G401 (cell line): ENCODE measurements at places on chromosomes 6 and 20.

- DNase-seq: no peak
Observed at GRCh38 chr6:154487367-154488247, 22.9 kb downstream of the CNKSR3 start.

- DNase-seq: no peak
Observed at GRCh38 chr20:23654000-23654399, 16.2 kb upstream of the CST3 start.

- no peak for DNase-seq
Observed at GRCh38 chr6:145135702-145136101, 599.6 kb downstream of the EPM2A start.

GRCh38 chr20:2465100-2465499, 5.5 kb downstream of the SNRPB start:
- DNase-seq: no peak

DNA sequence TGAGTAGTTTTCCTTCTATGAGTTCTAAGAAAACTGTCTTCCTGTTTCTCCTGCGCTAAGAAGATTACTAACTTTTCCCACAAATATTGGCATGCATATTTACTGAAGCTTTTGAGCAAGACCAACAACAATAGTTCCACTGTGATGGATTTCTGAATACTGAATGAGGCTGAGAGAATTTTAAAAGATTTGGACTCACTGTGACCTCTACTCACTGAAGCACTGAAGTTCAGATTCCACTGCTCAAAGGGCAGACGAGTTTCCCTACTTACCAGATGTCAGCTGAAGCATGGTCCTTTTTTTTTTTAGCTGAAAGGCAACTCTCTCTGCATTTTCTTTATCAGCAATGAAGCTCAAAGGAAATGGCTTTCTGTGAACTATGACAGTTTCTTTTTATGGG, 718.5 kb downstream of the RFPL4B start:
- DNase-seq: peak; percentile 8

GRCh38 chr20:41299899-41300298, 17.6 kb downstream of the ZHX3 start:
- DNase-seq: no peak

DNA sequence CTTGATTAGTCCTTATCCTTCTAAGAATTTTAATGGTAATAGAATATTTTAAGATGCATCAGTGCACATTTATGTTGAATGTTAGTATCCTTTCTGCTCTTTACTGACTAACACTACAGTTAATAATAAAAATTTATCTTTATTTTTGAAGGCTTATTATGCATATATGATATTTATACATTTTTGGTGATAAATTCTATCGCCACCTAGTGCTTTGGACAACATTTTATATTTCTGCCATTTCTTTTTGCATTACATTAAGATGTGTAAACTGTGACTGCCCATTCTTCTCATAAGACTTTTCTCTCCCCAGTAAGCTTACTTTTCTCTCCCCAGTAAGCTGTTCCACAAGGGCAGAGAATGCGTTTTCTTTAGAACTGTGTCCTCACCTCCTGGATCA, 252.3 kb downstream of the GRIK2 start:
- DNase-seq: no peak

- no peak for DNase-seq
Observed at GRCh38 chr6:149860834-149861602, 3.1 kb downstream of the LRP11 start.

DNA sequence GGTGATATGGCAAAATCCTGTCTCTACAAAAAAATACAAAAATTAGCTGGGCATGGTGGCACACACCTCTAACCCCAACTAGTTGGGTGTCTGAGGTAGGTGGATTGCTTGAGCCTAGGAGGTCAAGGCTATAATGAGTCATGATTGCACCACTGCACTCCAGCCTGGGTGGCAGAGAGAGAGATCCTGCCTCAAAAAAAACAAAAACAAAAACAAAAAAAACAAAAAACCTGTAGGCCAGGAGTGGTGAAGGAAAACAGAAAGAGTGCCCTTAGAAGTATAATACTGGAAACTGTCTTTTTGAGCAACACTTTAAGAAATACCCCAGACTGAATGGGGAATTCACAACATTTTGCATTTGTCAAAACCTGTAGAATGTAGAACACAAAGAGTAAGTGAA, 85.3 kb downstream of the JARID2 start:
- DNase-seq: no peak

DNA sequence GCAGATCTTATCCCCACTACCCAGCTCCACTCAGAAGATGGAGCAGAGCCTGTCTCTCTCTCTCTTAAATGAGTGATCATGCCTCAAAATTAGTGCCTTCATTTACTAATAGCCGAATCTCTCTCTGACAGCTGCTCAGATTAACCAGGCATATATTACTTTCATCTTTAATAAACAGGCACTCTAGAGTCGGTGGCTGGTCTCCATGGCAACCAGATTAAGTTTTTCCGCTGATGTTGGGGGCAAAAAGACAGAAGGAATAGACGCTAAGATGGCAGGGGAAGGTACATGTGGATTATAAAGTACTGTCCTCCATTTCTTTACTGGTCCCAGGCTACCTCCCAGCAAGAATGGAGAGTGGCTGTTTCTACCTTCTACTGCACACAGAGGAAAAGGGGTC, 121.6 kb downstream of the QRSL1 start:
- no peak for DNase-seq

GRCh38 chr6:169829786-169830185, 78.4 kb downstream of the ERMARD start:
- DNase-seq: no peak

DNA sequence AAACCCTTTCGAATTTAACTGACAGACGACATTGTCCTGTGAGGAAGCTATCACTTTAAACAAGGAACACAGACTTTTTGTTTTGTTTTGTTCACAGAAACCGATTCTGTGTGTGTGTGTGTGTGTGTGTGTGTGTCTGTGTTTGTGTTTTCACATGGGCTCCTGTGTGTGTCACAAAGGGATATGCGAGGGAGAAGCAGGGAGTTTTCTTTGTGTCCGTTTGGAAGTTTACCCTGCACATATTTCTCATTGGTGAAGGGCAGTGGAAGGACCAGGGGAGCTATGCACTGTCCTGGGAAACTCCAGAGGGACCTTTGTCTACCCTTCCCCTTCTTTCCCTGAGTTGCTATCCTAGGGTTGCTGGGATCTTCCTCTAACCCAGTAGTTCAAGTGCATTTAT, 17.7 kb downstream of the POM121L2 start:
- DNase-seq: peak; percentile 26

GRCh38 chr6:13846841-13847240, 32.5 kb upstream of the MCUR1 start:
- no peak for DNase-seq

DNA sequence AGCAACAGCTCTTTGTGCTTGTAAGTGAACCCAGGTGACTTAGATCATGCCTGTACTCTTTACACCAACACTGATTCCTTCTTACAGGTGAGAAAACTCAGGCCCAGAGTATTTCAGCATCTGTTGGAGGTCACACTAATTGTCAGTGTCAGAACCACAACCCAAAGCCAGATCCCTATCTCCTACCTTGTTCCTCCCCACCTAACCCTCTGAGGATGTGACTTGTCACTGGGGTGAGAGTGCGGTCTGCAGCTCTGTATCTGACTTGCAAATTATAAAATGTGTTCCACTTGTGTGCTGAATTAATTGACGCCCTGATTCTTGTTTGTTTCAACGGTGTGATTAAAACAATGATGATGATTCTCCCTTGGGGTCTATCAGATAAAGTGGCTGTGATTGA, 232.5 kb upstream of the KCNG1 start:
- DNase-seq: no peak

GRCh38 chr20:62584671-62585460, 57.4 kb upstream of the SLCO4A1 start:
- DNase-seq: no peak

DNA sequence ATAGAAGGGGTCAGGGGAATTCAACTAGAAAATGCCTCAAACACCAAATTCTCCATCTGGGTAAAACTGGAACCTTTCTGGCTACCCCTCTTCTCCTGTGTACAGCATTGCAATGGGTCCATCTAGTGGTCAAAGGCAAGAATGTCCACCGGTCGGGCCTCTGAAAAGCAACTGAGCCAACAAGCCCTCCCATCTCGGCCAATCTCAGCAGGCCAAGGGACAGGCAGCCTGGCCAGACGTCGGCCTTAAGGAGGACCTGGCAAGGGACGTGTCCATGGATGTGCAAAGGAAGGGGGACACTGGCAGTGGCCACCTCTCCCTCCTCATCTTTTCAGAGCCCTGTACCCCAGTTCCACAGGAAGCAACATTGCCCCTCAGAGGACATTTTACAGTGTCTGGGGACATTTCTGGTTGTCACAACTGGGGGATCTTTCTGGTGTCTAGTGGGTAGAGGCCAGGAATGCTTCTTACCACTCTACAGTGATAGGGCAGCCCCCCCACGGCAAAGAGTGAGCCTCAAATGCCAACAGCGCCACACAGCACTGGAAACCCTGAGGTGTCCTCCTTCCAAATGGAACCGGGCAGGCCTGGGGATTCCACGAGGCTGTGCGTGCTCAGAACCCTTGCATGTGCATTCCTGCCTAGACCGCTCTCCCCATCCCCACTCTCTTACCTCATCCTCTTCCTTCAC, 99.8 kb upstream of the FOXA2 start:
- peak; percentile 82 for DNase-seq

GRCh38 chr6:9131616-9132015, 696.3 kb upstream of the SLC35B3 start:
- DNase-seq: no peak

DNA sequence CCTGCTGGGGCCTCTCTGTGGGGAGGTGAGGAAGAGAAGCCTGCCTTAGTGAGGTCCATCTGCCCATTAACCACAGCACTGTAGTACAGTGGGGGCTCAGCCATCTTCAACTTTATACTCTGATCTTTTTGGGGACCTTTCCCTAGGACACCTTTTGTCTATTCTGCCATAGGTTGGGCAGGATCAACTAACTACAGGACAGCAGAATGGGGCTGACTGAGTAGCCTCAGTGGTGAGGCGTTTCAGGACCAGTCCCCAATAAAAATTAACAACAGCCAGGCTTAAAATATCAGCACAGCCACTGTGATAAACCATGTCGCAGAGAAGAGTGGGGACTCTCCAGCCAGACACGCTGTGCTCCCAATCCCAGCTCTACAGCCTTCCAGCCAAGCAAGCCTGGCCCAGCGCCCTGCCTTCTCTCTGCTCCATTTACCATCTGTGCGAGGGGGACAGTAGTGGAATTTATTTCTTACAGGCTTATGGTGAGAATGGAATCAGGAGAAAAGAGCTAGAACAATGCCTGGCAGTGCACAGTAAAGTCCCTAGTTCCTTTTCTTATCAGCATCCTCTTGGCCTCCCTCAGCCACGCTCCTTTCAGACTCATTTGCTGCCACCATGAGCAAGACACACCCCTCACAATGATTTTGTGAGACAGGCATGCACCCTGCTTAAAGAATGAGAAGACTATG, 75.5 kb downstream of the SLC22A23 start:
- DNase-seq: peak; percentile 96

GRCh38 chr6:64013011-64013410, 377.4 kb downstream of the PHF3 start:
- DNase-seq: peak; percentile 23

DNA sequence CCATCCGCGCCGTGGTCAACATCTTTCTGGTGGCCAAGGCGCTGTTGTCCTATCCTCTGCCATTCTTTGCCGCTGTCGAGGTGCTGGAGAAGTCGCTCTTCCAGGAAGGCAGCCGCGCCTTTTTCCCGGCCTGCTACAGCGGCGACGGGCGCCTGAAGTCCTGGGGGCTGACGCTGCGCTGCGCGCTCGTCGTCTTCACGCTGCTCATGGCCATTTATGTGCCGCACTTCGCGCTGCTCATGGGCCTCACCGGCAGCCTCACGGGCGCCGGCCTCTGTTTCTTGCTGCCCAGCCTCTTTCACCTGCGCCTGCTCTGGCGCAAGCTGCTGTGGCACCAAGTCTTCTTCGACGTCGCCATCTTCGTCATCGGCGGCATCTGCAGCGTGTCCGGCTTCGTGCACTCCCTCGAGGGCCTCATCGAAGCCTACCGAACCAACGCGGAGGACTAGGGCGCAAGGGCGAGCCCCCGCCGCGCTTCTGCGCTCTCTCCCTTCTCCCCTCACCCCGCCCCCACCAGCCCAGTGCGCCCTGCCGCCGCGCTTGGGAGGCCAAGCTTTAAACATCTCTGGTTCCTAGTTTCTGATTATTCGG, 4.0 kb downstream of the SLC32A1 start:
- no peak for DNase-seq
